CD4-positive, alpha-beta T cell treated with Interleukin-17A for 1 hour (primary cell): ENCODE measurements at places on chromosomes 2 and 18.

DNA sequence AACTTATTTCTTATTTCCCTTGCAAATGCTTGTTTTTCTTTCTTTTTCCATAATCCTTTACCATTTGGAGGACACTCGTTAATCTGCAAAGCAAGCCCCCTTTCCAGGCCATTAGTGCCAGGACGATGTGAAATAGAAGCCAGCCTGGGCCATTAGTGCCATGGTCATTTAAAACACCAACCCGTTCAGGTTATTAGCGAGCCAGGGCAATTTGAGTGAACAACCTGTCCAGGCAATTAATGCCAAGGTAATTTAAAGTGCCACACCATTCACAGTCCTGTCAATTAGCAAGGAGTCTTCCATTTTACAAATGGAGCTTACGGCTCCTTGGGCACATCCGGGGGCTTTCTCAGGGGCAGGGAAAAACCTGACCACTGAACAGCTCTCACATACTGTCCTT is 370.6 kb downstream of the HRH4 start:
- DNase-seq: no peak

DNA sequence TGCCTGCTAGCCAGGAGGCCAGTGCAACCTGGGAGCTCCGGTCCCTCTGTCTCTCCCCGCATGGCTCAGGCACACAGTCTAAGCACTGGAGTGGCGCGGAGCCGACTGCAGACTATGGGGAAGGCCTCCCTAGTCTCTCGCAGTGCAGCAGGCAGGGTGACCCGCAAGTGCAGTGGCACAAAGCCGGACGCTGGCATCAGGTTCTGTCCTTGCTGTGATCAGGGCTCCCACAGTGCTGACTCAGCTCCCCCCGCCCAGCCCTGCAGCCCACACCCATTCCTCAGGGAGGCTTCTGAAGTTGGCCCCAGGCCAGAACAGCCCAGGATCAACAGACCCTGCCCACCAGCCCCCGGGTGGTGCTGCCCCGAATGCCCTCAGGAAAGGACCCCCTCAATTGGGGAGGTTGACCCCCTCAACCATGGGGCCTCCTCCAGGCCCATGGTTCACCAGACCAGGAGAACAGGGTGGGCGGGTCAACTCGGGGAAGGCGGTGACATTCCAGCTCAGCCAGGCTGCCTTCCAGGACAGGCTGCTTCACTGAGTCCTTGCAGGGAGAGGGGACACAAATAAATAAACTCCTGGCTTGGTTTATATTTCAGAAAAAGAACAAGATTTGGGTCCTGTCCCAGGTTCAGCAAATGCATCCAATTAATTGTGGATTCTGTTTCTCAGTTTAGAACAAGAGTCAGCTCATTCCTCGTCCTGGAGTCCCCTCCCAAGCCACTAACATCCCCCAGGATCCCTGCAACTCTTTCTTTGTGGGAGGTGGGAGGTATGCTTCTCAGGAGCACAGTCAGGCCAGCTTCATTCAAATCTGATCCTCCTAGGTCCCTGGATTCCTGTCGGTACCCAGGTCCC is 12.2 kb downstream of the BIN1 start:
- no peak for DNase-seq

GRCh38 chr2:224400886-224401632 is 848 bp downstream of the FAM124B start:
- DNase-seq: no peak

GRCh38 chr18:55657572-55658331 is 69.8 kb upstream of the TCF4 start:
- no peak for DNase-seq

DNA sequence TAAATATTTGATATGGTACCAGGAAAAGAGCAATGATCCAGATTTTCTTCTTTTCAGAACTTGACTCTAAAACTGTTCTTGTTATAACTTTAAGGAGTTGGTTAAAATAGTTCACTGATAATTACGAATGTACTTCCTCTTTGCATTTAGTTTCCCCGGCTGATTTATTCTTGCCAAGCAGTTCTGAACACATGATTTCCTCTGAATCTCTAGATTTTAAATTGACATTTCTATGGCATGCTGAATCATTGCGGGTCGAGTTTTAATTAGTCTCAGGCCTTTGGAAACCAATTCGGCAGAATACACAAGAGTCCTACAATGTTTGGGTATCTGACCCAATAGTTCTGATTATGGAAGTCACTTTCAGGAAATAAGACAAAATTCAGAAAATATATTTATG is 37.3 kb upstream of the DNAH7 start:
- DNase-seq: no peak

GRCh38 chr2:189231719-189232323 is 52.3 kb upstream of the COL5A2 start:
- no peak for DNase-seq

GRCh38 chr2:12624384-12624783 is 92.4 kb upstream of the TRIB2 start:
- DNase-seq: no peak

DNA sequence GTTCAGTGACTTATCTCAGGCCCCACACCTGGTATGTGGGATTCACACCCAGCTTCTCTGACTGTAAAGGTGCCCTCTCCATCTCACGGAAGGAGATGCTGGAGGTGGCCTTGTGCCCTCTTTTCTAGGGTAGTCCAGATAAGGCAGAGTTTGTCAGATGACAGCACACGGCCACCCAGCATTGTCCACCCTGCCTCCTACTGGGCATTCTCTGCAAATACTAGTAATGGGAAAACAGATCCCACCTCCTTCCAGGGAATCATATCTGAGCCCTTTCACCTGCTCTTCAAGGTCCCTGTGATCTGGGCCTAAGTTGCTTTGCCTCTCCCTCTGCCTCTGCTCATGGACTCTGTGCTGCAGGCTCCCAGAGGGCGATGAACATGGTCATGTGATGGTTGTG is 214.7 kb downstream of the CLIP4 start:
- DNase-seq: no peak
